ENCODE measurements at places on chromosomes 6 and 20.

DNA sequence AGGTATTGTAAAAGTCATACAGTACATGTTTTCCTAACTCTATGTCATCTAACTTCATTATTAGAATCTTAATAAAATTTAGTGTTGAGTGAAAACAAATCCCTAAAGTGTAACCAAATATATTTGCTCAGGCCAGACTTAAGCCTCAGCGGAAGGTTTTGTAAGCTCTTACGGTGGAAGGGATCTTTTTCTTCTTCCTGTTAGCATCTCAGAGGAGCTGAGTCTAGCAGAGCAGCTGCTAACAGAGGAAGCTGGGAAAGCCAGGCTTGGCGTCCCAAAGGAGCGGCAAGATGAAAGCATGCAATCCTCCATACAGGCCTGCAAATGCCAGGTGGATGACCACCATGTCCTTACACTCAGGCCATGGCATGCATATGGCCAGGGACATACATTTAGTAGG is 72.4 kb downstream of the ADTRP start:
- DNase-seq: no peak

DNA sequence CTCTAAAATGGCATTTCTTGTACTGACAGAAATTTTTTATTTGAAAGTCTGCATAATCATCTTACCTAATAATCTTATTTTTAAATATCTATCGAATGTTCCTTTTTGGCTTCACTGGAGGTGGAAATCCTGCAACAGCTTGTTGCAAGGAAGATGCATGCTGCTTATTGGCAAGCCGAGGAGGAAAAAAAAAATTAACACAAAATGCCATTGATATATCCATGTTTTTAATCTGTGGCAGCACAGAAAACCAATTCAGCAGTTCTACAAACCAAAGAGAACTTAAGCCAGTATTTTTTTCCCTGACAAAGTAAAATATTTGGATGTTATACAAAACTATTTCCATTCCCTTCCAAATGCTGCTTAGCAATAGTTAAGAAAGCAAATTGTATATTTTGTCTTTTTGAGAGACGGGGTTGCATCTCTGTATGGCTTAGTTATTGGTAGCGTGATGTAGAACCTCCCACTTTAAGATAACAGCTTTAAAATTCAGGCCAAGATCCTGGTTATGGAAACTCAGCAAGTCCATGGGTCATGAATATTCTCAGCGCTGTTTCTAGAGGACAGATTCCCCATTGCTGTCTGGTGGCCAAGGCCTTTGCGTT is 231.4 kb downstream of the TMEM242 start:
- no peak for DNase-seq

DNA sequence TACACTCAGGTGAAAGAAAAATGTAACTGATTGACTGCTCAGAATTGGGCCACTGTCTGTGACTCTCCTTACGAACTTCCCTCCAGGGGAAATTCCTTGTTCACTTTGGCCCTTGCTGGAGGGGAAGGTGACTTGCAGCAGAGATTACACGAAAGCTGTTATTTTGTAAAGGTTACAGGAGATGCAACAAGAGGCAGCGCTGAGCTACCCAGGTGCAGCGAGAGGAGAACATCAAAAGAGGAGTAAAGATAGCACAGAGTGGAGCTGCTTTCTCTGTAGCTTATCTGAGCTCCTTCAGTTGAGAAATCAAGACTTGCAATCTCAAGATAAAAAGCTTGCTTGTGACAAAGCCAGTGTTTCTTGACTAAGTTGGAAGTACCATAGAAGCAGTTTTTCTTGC is 144.6 kb downstream of the ARHGAP18 start:
- peak; percentile 41 for DNase-seq

DNA sequence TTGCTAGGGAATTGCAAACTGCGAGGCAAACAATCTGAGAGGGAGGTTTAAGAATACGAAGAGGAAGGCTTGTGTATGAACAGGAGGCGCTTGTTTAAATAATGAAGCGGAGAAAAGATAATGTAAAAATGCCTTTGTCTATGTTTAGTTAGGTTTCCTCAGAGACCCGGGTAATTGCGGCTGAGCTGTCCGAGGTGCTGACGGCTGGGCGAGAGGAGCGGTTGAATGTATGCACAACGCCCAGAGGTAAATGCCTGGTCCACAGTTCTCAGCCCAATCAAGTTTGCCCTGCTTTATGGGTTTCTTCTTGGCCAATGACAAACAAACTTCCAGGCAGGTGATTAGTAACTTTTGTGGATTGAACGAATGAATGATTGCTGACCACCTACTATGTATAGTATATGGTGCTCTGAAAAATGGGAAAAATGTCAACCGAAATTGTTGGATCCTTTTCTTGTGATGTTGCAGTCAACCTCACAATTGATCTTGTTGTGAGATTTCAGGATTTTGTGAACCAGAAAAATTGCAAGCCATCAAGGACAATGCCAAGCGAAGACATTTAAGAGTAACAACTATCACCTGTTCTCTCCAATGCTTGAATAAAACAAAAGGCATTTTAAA is 38.3 kb upstream of the SLC32A1 start:
- peak; percentile 81 for DNase-seq

DNA sequence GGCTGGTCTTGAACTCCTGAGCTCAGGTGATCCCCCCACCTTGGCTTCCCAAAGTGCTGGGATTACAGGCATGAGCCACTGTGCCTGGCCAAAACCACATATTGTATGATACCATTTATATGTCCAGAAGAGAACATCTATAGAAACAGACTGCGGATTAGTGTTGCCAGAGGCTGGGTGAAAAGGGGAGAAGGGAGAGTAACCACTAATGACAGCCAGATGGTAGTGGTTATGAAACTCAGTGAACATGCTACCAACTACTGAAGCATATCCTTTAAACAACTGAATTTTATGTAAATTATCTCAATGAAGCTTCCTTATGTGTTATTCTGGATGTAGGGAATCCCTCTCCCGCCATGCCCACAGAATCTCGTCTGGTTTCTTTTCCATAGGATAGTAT is 15.7 kb downstream of the SLC23A2 start:
- no peak for DNase-seq

DNA sequence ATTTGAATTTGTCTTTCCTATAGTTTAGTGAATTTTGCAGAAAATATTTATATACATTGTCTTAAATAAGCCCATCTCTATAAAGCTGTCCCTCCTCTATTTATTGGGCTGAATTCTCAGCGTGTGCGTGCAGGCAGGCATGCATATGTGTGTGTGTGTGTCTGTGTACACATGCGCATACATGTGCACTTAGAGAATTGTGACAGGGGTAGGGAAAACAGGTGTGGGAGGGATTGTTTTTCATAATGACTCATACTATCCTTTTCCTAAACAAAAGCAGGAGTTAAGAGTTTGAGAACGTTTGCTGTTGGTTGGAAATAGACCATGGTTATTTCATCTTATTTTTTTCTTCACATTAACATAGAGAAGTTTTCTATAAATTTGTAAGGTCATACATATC is 43.4 kb upstream of the FABP7 start:
- no peak for DNase-seq

DNA sequence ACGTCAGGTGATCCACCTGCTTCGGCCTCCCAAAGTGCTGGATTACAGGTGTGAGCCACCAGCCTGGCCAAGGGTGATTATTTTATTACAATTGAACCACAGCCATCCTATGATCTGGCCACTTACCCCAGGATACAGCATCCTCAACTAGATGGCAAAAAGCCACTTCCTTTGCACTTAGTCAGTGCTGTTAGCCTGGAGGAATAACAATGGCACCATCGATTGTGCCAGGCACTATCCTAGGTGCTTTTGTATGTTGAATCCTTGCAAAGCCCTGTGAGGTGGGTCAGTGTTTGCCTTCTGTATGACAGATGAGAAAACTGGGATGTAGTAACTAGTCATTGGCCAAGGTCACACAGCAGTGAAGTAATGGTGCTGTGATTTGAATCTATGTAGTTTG is 11.2 kb upstream of the TTPAL start:
- DNase-seq: no peak

DNA sequence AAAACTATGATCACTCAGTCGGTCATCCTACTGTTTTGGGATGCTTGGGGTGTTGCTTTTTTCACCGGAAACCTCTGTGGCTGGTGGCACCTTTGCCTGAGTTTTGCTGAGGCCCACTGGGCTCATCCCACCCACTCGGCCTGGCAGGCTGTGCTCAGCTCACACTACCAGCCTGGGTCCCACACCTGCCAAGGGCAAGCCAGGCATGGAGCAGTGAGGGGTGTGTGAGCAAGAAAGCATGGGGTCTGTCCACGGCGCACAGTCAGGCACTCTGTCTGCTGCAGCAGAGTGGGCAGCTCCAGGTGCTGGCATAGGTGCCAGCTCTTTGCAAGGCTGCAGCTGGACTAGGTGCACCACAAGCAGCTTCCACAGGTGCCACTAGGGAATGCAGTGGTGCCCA is 91.7 kb downstream of the TBXT start:
- no peak for DNase-seq

DNA sequence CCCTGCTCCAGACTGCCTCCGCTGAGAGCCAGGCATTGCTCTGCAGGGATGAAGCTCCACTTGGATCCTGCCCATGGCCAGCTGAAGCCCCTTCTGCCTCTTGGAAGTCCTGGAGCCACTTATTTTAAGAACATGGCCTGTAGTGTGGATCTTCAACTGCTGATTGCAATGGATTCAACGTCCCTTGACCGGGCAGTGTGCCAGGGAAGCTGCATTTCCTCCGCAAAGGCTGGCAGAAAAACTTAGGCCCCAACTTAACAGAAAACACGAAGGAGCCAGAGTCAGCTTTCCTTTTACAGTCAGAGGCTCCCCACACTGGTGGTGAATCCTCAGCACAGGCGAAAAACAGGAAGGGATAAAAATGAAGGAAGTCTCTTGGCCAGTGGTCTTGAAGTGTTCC is 26.3 kb upstream of the FOXQ1 start:
- no peak for DNase-seq

DNA sequence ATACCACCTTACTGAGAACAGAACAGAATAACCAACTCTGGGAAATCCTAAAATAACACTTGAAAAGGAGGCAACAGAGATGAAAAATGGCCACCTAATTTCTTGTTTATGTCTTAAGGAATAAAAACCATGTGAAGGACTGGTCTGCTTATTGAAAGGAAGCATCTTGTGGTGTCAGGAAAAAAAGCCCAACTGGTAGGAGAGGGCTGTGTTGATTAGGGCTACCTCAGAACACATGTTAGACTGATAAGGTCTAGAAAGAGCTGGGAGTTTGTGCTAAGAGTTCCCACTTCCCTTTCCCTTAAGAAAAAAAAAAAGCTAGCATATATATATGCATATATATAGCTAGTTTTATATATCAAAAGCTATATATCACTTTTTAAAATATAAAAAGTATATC is 425.3 kb upstream of the BTBD3 start:
- peak; percentile 77 for DNase-seq

GRCh38 chr6:5422321-5422915 is 161.1 kb downstream of the FARS2 start:
- peak; percentile 28 for DNase-seq

DNA sequence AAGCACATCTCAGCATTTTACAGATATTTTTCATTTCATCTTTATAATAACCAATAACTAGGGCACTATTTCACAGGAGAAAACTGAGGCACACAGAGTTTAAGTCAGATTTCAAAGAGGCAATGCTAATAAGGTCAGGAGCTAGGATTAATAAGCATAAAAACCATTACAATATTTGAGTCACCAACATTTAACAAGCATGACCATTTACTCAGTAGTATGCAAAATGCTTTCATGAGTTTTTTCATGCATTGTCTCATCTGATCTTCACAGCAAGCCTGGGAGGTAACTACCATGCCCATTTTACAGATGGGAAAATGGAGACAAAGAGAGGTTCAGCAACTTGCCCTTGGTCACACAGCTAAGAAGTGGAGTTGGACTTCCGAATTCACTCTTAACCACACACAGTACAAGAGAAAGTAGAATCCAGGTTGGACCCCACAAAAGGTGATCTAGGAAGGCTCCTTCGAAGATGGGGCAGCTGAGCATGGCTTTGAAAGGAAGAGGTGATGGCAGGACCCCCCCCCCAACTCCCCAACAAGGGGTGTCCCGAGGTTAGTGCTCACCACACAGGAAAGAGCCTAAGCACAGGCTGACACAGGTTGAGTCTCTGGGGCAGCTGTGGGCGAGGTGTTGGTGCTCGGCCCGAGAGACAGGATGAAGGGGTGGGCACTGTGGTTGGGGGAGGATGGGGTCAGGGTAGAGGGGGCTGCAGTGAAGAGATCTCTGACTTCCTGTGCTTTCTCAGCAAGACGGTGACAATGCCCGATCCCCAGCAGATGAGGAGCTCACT is 108.8 kb downstream of the PREX1 start:
- peak; percentile 61 for DNase-seq

GRCh38 chr6:5469101-5469846 is 208.0 kb downstream of the FARS2 start:
- DNase-seq: no peak

- peak; percentile 57 for DNase-seq
These were observed 142.3 kb downstream of the PLCB4 start for GRCh38 chr20:9211016-9211760.

DNA sequence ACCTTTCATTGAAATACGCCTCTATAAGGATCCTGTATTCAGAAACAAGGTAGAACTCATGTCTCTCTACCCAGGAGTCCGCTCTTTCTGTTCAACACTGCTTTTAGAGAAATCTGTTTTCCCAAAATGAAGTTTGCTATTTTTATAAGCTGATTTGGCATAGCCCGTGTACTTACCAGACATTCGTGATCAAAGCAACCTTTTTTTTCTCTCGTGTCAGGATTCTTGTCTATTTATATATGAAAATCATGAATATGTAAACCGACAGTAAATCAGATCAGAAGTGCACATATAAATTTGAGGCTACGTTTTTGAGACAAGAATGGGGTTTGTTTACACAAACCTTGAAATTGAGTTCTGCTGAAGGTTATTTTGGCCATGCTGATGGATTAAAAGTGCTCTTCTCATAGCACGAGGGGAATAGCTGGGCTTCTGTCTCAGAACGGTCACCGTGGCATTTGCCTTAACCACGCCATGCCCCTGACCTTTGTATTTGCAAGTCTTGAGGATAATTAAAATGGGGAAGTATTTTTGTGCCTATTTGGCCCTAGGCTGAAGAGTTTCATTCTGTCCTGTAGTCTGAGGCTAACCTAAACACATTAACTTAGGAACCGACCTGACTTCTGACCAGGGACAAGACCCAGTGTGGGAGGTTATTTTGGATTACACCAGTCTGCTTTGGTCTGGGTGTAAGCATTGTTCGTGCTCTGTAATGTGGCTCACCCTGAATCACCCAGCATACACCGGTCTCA is 118.6 kb downstream of the MAP3K4 start:
- no peak for DNase-seq

GRCh38 chr20:56788041-56788670 is 159.1 kb downstream of the TFAP2C start:
- no peak for DNase-seq

GRCh38 chr6:143328876-143329275 is 121.6 kb downstream of the ADAT2 start:
- DNase-seq: no peak

GRCh38 chr20:12207875-12208274 is 290.2 kb downstream of the BTBD3 start:
- peak; percentile 59 for DNase-seq

- peak; percentile 55 for DNase-seq
These were observed 79.7 kb downstream of the MMS22L start for GRCh38 chr6:97203343-97203742.

GRCh38 chr6:107488875-107489635 is 862 bp upstream of the SOBP start:
- DNase-seq: peak; percentile 61

Data from hematopoietic multipotent progenitor cell treated with erythropoietin and hydrocortisone succinate and interleukin-3 and kit ligand, for 4 days (in vitro differentiated cells).